ENCODE measurements at places on chromosomes 2 and 18.

DNA sequence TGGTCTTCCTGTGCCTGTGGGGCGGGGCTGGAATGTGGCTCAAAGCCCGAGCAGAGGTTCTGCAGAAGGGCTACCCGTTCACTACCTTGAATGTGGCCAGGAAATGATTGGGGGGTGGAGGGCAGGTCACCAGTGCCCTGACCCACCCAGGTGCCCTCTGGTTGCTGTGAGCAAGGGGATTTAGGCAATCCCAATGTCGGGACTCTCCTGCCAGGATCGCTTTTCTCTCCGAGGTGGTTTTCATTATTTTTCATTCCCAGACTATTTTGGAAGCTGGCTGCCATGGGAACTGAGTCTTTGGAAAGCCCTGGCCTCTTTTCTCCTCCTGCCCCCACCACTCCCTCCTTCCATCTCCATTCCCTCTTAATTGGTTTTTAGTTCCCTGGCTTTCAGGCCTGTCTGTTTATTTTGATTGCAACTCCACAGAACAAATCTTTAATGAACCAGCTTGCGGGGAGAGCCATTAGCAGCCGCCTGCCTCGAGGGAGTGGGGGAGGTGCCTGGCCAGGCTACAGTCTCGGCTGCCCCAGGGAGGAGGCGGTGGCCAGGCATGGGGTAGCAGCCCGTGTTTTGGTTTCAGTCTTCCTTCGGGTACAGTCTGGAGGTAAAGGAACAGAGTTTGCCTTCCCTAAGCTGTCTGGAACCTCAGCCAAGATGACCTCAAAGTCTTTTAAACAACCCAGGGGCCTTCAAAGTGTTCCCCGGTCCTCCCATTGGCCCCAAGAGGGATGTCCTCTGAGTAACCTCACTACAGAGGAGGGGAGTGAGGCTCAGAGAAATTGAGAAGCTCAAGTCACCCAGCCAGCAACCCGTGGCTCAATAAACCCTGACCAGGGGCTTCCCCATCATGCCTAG is 114.4 kb upstream of the HAAO start:
- peak; percentile 60 for DNase-seq

GRCh38 chr2:162159446-162159845 is 7.4 kb upstream of the GCG start:
- no peak for DNase-seq

GRCh38 chr2:121342751-121343150 is 57.7 kb upstream of the TFCP2L1 start:
- DNase-seq: no peak

GRCh38 chr18:6106091-6106685 is 210.9 kb upstream of the TMEM200C start:
- no peak for DNase-seq

- DNase-seq: peak; percentile 50
Measured at GRCh38 chr2:28269019-28269784, 123.5 kb upstream of the FOSL2 start.

- no peak for DNase-seq
Measured at GRCh38 chr2:178418426-178418825, 32.5 kb downstream of the PRKRA start.

DNA sequence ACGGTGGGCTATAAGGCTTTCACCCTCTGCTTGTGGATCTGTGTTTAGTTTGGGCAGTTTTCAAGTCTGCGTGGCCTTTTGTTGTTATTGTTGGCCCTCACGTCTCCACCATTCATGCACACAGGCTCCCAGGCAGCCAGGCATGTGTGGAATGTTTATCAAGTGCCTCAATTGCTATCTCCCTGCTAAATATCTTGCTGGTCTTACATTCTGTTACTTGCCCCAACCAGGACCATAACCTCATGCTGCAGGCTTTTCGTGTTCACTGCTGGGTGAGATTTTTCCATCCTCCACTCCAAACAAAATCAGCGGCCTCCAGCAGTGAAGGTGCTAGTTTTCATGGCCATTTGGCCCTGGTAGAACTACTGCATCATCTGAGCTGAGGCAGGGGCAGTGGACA is 63.0 kb upstream of the DSC1 start:
- DNase-seq: no peak

- no peak for DNase-seq
Measured at GRCh38 chr2:217983276-217984233, 19.2 kb downstream of the TNS1 start.

All from EL (cell line).